ENCODE measurements at places on chromosomes 1 and 21. TPM values are rescaled to one million over a fixed set of nuclear protein-coding genes. Genes with fewer than 3 reads are reported as not detected.
A peak's percentile ranks its signal among the peaks of the same experiment; 100 is the strongest.

The TEX38 gene
- not detected for total RNA-seq

The LRRC53 gene
- total RNA-seq = not detected

The ADAMTS1 gene
- total RNA-seq = 104 TPM

The CHD5 gene
- total RNA-seq = 2.1 TPM

The LHX4 gene
- not detected for total RNA-seq

The RAP1GAP gene
- 104 TPM for total RNA-seq

The AMY1B gene
- not detected for total RNA-seq

GRCh38 chr1:112332176-112333150 lies 63.6 kb upstream of the CTTNBP2NL start:
- no peak for DNase-seq

- no peak for DNase-seq
Observed at GRCh38 chr1:54557671-54558355, 9.8 kb downstream of the ACOT11 start.

GRCh38 chr21:32693581-32693980 lies 34.2 kb downstream of the SYNJ1 start:
- DNase-seq = no peak

GRCh38 chr21:31172328-31172727 lies 134.1 kb upstream of the KRTAP19-8 start:
- DNase-seq = no peak

DNA sequence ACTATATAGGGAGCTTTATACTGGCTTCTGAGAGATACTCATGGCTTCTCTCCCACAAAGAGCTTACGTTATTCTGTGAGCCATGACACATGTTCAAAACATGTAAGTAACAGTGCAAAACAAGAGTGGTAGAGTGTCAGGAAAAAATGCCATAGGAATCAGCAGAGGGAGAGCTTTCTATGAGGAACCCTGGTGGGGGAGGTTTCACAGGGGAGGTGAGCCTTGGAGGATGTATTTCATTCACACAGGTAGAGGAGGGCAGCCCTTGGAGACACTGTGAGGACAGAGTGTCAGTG lies 72.7 kb upstream of the LYST start:
- no peak for DNase-seq

- no peak for DNase-seq
Observed at GRCh38 chr1:216910081-216910840, 187.0 kb upstream of the ESRRG start.

- no peak for DNase-seq
Observed at GRCh38 chr1:39564941-39565340, 11.6 kb downstream of the PABPC4 start.

- DNase-seq = no peak
Observed at GRCh38 chr1:196678510-196678884, 26.7 kb downstream of the CFH start.

GRCh38 chr1:178867670-178868069 lies 3.2 kb downstream of the ANGPTL1 start:
- no peak for DNase-seq

DNA sequence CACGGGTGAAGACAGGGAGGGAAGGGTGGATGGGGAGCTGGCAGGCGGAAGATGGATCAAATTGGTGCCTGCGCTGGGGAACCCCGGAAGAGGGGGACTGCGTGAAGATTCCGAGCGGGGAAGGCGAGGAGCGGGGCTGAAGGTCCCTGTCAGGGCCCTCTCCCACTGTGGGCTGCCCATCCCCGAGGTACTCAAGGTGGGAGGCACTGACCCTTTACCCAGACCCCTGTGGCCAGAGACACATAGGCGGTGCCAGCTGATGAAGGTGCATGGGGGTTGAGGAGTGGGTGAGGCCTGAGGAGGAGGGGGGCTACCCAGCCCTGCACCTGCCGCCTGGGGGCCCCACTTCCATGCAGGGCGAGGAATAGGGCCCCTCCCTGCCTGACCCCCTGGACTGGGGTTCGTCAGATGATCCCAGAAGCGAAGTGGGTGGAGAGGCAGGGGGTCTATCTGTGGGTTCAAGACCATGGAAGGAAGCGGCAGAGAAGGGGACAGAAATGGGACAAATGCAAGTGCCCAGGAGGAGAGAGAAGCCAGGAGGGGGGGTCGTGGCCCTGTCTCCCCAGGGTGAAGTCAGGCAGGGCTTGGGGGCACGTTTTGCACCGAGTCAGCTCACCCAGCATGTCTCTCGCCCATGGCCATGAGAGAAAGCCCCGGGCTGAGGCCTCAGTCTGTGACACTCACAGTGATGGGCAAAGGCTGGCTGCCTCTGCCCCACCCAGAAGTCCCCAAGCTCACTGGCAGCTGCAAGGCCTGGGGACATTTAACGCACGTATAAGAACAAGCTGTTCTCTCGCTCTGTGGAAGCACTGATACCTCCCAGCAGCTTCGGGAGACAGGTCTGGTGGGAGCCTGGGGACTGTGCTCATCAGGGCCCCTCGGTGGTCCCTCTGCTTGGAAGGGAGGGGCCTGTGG lies 7.0 kb upstream of the MMEL1 start:
- DNase-seq = no peak

- no peak for DNase-seq
Observed at GRCh38 chr1:162944974-162945674, 84.1 kb upstream of the CCDC190 start.

DNA sequence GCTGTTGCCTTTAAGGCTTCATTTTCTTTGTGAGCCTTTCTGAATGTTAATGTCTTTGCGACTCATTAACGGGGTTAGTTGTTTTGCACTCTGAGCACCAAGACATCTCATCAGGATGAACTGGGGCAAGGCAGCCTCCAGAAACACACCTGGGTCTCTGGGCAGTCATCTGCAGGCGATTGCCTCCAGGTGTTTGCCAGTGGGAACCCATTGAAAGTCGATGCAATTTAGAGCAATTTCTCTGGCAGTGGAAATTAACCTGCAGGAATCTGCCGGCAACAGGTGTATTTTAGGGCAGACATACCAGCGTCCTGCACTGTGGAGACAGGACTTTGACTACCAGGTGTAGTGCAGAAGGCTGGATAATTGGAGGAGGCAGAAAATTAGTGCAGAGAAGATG lies 661.0 kb upstream of the PTBP2 start:
- DNase-seq = no peak

GRCh38 chr1:99236756-99237155 lies 27.5 kb upstream of the PLPPR4 start:
- DNase-seq = no peak

- peak; percentile 63 for DNase-seq
Observed at GRCh38 chr1:182111496-182111895, 50.0 kb upstream of the ZNF648 start.

DNA sequence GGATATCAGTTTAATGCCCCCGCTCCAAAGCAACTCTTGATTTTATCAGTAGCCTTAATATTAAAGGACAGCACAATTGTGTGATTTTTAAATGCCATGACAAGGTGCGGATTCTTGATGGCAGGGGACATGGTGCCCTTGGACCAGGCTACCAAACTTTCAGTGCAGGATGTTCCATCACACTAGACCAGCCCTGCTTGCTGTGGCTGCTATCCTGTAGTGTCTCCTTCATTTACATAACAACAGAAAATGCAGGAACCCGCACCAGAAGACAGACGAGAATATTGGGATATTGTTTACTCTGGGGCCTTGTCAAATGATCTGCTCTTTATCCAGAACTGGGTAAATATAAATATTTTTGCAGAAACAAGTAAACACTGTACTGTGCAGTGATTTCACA lies 229.3 kb upstream of the PKN2 start:
- no peak for DNase-seq

DNA sequence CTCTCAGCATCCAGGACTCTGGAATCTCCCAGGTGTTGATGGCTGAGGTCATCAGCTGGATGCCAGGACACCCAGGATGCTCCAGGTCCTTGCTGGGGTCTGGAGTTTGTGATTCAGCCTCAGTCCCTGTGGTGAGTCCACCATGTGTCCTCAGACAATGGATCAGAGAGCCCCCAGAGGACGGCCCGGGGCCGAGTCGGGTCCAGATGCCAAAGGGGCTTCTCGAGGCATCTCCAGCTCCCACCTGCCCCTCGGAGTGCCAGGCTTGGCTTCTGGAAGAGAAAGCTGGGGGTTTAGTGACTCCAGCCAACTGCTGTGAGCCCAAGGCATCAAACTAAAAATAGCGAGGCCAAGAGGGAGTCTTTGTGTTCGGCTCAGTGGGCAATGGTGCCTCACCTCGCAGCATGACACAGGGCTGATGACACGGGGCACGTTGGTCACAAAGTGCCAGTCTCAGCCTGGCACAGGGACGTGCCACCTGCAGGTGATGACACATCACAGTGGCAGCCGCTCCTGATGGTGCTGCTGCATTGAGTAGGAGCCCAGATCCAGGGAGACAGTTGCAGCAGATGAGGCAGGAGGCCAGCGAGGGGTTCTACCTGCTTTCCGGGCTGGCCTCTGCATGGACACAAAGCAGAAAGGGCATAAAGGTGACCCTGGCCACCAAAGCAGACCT lies 10.6 kb downstream of the PDE9A start:
- DNase-seq = no peak

DNA sequence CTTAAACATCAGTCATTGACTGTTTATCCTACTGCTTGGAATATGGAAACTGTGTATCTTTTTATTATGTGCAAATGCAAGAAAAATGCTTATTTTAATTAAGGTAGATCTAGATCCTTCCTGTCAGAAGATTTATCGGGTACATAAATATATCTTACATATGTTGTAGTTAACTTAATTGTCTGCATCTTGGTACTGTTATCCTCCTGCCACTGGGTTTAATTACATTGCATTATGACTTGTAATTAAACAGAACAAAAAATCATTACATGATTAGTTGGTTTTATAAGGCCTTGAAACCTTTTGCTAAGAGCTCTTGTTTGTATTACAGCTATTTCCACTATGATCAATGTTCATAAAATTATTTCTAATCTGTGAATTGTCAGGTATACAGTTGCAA lies 211.2 kb downstream of the PTGER3 start:
- DNase-seq = no peak

GRCh38 chr1:180862305-180862704 lies 50.4 kb upstream of the KIAA1614 start:
- no peak for DNase-seq

DNA sequence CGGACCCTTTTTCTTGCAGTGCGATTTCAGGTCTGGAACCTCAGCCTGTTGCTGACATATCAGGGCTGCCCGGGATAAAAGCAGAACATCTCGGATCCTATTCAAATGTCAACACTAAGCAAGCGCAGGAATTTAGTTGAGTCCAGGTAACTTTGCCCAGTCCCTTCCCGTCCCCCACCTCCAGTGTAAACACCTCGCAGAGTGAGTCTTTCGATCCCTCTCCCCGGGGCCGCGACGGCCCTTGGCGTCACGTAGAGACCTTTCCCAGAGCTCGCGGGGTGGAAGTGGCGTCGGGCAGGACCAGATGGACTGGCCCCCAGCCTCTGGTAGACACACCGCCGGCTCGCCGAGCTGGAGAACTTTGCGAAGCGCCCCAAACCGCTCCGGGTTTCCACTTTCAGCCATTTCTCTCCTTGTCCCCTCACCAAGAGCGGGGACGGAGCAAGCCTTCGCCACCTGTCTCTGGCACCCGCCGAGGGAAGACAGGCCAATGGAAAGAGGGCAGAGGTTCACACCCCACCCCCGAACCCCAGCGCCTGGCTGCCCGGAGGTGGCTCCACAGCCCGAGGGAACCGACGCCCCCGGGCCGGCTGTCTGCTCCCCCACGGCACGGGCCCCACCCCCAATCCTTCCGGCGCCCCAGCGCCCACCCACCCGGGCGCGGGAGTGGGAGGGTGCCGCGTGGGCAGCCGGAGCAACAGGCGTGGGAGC lies 570 bp downstream of the KCND3 start:
- peak; percentile 27 for DNase-seq

DNA sequence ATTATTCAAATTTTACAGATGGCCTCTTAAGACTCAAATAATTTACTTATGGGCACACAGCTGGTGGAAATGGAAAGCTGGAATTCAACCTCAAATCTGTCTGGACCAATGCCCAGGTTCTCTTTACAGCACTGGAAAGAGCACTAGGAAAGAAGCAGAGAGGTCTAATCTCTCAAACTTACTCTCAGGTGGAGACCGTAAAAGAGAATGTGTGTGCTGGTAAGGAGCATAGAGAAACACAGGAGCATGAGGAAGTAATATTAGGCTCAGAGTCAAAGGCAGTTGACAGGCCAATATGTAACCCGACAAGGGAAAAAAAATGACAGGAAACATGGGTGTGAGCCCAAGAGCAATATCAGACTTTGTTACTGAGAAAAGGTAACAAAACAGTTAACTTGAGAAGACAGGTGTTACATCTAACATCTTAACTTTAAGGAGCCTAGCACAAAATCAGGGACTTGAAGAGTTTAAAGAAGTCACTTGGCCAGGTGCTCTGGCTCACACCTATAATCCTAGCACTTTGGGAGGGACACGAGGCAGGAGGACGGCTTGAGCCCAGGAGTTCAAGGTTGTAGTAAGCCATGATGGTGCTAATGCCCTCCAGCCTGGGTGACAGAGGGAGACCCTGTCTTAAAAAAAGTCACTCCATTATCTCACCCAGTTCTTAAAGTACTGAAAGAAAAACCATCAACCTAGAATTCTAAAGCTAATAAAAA lies 20.7 kb downstream of the PPP1R15B start:
- DNase-seq = no peak

GRCh38 chr1:4395158-4395557 lies 259.3 kb upstream of the AJAP1 start:
- DNase-seq = no peak

DNA sequence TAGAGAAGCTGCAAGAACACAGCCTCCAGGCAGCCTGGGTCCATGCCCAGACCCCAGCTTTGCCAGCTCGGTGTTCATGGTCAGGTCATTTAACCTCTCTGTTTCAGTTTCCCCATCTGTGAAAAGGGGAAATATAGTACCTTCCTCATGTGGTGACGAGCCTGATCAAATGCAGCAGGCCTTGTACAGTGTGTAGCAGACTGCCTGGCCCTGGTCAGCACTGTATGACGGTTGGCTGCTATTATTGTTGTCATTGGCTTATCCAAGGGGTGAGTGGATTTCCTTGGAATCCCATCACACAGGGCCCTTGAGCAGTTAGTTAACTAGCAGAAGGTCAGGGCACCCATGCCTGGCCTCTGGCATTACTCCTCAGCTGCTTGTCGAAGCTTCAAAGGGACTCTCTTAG lies 6.6 kb upstream of the TMEM51 start:
- peak; percentile 49 for DNase-seq

DNA sequence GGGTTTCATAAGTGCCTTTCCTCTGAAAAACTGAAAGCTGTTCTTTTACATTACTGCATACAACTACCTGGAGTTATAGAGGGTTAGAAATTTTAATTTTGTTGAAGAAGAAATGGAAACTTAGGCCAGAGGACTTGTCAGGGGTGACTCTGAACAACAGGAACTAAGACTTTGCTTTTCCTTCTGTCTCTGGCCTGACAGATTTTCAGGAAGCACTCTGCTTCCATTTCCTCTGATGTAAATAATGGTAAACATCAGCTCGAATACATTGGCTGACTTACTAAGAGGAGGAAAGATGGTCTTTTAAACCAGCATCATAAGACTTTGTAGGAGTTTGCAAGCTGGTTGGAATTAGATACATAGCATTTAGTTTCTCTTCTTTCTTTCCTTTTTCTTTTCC lies 27.1 kb upstream of the PLEKHM2 start:
- no peak for DNase-seq
